Calu3 (cell line): ENCODE measurements at places on chromosomes 2 and 18. TPM values are rescaled to one million over a fixed set of nuclear protein-coding genes. Genes with fewer than 3 reads are reported as not detected.

Gene GPR75
- total RNA-seq, result 5.4 and 7.5 TPM in 2 replicates

Gene MAP3K19
- total RNA-seq, result not detected in 2 replicates

Gene SLC9A4
- total RNA-seq, result 0.12 and 0.22 TPM in 2 replicates

GRCh38 chr2:46804794-46805193 lies 110.8 kb downstream of the MCFD2 start:
- no peak overlapping the region for H3K4me3 ChIP-seq
- no peak for DNase-seq
- peaks cover 46% of the 10 kb centered on the region for H3K4me1 ChIP-seq
- no peak overlapping the region for H3K27ac ChIP-seq
- no peaks in the 10 kb centered on the region for H3K36me3 ChIP-seq

DNA sequence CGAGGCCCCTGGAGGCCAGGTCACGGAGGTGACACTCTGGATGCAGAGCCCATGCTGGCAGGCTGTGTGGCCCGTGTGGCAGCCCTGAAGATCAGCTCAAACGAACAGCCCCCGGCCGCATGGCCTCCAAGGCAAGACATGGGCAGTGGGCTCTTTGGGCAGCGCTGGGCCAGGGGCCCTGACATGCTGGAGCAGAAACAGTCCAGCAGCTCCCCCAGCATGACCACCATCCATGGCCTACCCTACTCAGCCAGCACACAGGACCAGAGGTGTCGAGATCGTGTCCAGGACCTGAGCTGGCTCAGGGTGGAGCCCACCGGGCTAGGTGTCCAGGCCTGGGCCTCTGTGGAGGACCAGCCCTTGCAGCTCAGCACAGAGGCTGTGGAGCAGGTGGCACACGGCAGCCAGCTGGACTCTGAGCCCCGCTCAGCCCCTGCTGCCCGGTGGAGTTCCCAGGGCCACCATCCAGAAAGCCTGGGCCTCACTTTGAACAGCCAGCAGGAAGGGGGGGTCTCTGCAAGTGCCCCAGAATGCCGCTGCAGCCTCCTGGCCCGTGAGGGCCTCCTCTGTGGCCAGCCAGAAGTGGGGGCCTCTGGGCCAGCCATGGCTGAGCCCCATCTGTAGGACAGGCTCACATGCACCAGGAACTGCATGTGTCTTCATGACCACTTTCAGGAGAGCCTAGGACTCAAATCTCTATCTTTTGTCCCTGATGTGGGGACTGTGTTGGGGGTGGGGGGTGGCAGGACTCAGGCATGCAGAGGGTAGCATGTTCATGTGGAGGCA lies 8.9 kb downstream of the AMER3 start:
- DNase-seq, result no peak
- no peaks in the 10 kb centered on the region for H3K4me1 ChIP-seq
- H3K36me3 ChIP-seq, result no peaks in the 10 kb centered on the region
